ENCODE measurements at places on chromosomes 11 and 22. TPM values are rescaled to one million over a fixed set of nuclear protein-coding genes. Genes with fewer than 3 reads are reported as not detected.
A peak's percentile ranks its signal among the peaks of the same experiment; 100 is the strongest.

Gene MIOX
- 0.21 TPM for total RNA-seq

Gene GAL3ST3
- total RNA-seq = not detected

Gene PIWIL4
- total RNA-seq = 0.65 TPM

Gene UBQLN3
- not detected for total RNA-seq

- H3K27ac ChIP-seq = no peak overlapping the region
- no peak overlapping the region for H3K4me3 ChIP-seq
- H3K27me3 ChIP-seq = no peaks in the 10 kb centered on the region
- no peaks in the 10 kb centered on the region for H3K4me1 ChIP-seq
Measured at GRCh38 chr22:48886604-48887393, 940.9 kb downstream of the BRD1 start.

- peaks cover 33% of the 10 kb centered on the region for H3K27me3 ChIP-seq
- peak; percentile 90 for DNase-seq
- H3K4me1 ChIP-seq = peaks cover 13% of the 10 kb centered on the region
- no peaks in the 10 kb centered on the region for H3K36me3 ChIP-seq
- peak overlapping the region; percentile 3 for H3K27ac ChIP-seq
- peak overlapping the region; percentile 48 for H3K4me3 ChIP-seq
Measured at GRCh38 chr22:39545386-39546365, 13.1 kb upstream of the RPS19BP1 start.

DNA sequence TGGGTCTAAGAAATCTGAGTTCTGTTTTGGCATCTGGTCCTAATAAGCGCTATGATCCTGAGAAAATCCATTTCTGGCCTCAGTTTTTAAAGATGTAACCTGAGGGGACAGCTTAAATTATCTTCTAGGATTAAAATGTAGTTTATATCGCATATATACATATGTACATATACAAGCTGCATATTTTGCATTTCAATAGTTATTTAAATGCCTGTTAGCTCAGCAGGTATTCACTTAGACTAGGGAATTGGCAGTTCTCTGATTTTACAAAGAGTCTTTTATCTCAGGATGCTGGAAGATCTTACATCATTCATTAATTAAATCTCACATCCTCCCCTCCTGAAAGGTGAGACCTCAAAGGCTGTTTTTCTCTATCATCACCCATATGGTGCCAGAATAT is 1232.8 kb downstream of the LRRC4C start:
- no peaks in the 10 kb centered on the region for H3K36me3 ChIP-seq
- no peaks in the 10 kb centered on the region for H3K27me3 ChIP-seq
- DNase-seq = no peak

GRCh38 chr22:35452810-35453743 is 53.1 kb downstream of the MCM5 start:
- no peak overlapping the region for H3K4me3 ChIP-seq
- H3K36me3 ChIP-seq = peaks cover 7% of the 10 kb centered on the region
- DNase-seq = no peak

- H3K4me3 ChIP-seq = no peak overlapping the region
- no peak overlapping the region for H3K27ac ChIP-seq
- no peaks in the 10 kb centered on the region for H3K27me3 ChIP-seq
- no peak for DNase-seq
- H3K4me1 ChIP-seq = peaks cover 17% of the 10 kb centered on the region
Measured at GRCh38 chr11:9596926-9597464, 23.5 kb downstream of the WEE1 start.

- no peaks in the 10 kb centered on the region for H3K36me3 ChIP-seq
- no peaks in the 10 kb centered on the region for H3K27me3 ChIP-seq
- no peak for DNase-seq
- H3K4me3 ChIP-seq = no peak overlapping the region
Measured at GRCh38 chr11:99968336-99968735, 718.8 kb upstream of the ARHGAP42 start.

GRCh38 chr22:29427176-29427760 is 11.1 kb upstream of the RFPL1 start:
- H3K27me3 ChIP-seq = peaks cover 35% of the 10 kb centered on the region
- no peaks in the 10 kb centered on the region for H3K36me3 ChIP-seq
- H3K27ac ChIP-seq = no peak overlapping the region
- no peak for DNase-seq

Measured in activated CD4-positive, alpha-beta T cell treated with anti-CD3 and anti-CD28 coated beads, Interleukin-2, amount 10 ng/mL, durations not matched to agents 24 days and 14 days (primary cell).